PC-3 (cell line): ENCODE measurements at places on chromosomes 1 and 21. TPM values are rescaled to one million over a fixed set of nuclear protein-coding genes. Genes with fewer than 3 reads are reported as not detected.
A peak's percentile ranks its signal among the peaks of the same experiment; 100 is the strongest.

DNA sequence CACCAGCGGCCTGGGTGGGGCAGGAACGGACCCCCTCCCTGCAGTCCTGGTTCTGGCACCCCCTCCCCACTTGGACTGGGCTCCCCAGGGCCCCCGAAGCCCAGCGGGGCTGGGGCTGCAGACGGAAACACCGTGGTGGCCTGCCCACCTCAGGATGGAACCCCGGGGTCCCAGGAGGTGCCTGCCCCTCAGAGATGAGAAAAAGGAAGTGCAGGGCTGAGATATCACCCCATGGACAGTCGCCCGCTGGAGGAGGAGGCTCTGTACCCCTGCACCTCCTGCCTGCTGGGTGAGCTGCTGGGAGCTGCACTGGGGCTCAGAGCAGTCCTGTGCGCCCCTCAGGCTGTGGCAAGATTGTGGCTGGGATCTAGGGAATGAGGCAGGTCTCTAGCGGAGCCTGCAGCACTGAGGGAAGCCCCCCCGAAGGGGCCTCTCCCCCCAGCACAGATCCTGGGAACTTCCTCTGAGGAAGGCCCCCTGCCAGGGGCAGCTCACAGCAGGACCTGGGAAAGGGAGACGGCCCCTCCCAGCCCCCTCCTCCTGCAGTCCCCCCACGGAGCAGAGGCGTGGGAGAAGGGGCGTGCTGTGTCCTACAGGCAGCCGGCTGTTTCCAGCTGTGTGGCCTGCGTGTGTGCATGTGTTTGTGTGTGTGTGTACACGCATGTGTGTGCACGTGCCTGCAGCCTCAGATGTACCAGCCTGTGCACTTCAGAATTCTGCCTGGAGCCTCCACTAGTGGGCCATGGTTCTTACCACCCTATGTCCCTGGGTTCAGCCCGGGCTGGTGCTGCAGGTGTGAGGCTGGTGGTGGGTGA is 6.9 kb downstream of the AGRN start:
- DNase-seq: no peak

- DNase-seq: peak; percentile 62
These were observed 88.9 kb downstream of the CRB1 start for GRCh38 chr1:197356723-197357533.

DNA sequence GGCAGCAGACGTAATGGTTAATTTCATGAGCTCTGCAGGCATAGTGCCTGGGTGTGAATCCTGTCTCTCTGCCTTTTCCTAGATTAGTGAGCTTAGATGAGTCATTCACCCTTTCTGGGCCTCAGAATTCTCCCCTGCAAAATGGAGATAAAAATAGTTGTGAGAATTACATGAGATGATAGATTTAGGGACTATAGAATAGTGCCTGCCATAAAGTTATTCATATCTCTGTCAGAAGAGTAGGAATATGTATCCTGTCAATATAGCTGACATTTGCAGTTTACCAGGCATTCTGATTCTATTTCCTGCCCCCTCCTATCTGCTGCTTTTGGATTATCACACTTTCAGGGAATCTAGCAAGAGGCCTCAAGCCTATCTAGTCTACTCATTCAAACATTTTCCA is 112.0 kb downstream of the PDE4B start:
- DNase-seq: no peak

Gene SUSD4
- 1.3 and 5.2 TPM in 2 replicates for total RNA-seq

- DNase-seq: no peak
These were observed 31.1 kb downstream of the LHX8 start for GRCh38 chr1:75165264-75165663.

Gene KLHDC8A
- not detected in 2 replicates for total RNA-seq

DNA sequence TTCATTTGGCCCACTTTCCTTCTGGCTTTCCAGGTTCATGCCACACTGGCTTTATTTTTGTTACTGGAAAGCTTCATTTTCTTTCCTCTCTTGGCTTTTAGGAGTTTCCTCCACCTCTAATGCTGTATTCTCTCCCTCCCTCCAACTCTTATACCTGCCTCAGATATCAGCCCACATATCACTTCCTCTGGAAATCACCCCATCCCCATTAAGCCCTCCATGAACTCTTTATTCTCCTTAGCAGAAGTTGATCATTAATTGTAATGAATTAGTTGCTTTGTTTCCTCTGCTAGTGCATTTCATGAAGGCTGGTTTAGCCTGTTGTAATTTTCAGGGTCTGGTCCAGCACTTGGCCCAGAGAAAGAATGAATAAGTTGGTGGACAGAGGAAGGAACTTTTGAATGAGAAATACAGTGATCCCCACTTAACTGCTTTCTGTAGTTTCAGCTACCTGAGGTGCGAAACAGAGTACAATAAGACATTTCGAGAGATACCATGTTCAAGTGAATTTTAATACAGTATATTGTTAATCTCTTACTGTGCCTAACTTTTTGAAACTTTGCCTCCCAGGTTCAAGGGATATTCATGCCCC is 1.7 kb downstream of the SOAT1 start:
- DNase-seq: no peak

DNA sequence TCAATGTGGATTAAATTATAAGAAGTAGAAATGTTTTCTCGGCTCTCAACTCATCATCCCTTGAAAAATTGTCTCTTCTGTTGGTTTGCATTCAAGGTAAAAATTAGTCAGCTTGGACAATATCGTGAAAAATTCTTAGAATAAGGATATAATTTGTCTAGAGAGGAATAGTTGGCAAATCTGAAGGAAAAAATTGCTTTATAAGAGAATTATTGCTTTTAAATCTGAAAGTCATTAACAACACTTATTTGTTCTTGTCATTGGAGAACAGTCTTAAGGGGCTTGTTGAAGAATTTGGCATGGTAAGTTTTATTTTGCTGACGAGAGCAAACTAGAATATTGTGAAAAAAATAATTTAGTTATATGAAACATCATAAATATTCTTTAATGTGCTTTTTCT is 26.4 kb downstream of the ANGPTL1 start:
- DNase-seq: no peak

Gene C1orf185
- not detected in 2 replicates for total RNA-seq

Gene KCNJ9
- not detected in 2 replicates for total RNA-seq

GRCh38 chr1:221712198-221712684 is 29.6 kb downstream of the DUSP10 start:
- peak; percentile 71 for DNase-seq

DNA sequence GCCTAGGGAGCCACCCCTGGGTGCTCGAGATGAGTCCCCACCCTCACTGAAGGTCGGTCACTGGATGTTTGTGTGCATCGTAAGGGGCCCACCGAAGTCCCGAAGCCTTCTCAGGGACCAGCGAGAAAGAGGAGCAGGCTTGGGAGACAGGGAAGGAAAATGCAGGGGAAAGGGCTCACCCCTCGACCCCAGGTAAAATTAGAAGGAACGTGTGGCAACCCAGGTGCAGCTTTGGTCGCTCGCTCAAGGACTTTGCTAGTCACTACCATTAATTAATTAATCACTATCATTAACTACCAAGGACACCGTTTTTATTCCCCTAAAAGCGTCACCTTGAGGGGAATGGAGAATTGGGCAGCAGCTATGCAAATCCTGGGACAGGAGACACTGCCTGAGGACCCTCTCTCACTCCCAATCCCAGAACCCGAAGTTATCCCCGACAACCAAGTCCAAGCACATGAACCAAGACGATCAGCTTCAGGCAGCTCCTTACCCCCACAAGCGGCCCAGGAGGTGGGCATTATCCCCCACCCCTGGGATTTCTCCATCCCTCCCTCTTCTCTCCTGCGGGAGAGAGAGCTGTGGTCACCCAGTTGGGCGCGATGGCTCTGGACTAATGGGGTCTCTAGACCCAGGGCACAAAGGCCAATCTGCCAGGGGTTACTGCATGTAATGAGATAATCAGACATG is 4.2 kb upstream of the SIM2 start:
- no peak for DNase-seq

Gene ADAM30
- not detected in 2 replicates for total RNA-seq

DNA sequence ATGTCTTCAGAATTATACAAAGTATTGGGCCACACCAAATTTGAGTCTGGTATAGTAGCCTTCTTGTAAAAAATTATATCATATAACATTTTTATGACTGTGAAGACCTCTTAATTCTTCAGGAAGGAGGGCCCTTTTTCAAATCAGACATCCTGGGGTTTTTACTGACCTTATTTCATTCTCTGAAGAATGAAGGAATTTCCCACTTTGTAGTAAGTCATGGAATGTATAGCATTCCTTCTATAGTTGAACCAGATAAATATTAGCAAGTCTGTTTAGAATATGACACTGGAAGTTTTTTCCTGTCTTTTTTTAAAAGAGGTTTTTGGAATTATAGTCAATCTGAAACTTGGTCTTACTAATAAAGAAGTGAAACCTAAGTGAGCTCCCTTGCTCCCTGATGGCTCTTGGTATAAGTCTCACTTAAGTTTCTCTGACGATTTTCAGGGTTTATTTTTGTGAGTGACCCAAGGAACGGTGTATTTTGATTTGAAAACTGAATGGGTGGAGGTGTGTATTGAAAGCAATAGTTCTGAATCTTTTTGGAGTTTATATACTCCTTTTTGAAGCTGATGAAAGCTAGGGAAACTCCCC is 23.7 kb downstream of the SNX27 start:
- DNase-seq: no peak

DNA sequence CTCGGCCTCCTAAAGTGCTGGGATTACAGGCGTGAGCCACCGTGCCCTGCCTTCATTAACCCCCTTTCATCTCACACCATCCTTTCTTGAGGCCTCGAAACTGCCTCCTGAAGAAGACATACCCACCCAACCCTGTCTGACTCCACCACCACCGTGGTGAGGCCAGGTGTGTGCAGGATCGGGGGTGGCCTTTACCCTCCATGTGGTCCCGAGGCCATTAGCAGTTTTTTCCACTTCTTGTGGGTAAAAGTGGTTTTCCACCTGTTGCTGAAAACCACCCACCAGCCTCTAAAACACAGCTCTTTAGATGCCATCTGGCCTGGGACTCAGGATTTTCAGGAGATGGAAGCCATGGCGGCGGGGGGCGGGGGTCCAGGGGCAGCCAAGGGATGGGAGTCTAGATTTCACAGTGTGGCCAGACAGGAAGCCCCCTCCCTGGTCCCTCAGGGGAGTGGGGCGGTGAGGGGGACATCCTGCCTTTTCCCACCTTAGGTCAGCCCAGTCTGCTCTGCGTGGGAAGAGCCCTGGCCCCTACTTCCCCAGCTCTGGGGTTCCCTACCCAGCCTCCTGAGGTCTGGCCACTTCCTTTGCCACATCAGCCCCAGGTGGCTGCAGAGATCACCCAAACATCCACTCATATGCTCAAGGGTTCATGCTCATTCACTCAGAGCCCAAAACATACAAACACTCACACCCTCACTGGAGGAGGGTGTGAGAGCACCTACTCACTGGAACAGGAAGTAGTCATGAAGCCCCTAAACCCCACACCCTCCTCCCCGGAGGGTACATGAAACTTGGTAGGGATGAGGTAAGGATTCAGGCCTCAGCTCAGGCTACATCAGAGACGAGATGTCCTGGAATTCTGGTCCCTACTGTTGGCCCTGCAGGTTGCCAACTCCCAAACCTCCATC is 2.3 kb downstream of the FGR start:
- no peak for DNase-seq

Gene VASH2
- total RNA-seq: 4.7 TPM in 2 replicates

DNA sequence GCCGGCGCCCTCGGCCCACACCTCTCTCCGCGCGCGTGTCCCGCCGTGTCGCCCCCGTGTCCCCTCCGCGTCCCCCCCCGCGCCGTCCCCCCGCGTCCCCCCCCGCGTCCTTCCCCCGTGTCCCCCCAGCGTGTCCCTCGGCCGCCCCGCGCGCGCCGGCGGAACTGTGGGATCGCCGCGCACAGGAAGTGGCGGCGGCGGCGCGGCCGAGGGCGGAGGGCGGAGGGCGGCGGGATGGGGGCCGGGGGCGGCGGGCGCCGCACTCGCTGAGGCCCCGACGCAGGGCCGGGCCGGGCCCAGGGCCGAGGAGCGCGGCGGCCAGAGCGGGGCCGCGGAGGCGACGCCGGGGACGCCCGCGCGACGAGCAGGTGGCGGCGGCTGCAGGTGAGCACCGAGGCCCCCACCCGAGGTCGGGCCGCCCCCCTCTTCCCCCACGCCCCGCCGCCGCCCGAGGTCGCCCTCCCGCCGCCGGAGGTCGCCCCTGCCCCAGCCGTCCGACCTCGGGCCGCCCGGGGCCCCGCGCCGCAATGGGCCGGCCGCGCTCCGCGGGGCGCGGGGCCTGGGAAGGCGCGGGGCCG is at the start of gene AGPAT3:
Gene AGPAT3, plus strand, starts transcription at position 262 of the 578 bp plus-strand sequence. CDS start 94,459 bp downstream, outside the sequence.
- DNase-seq: peak; percentile 15

- DNase-seq: no peak
These were observed 54.8 kb downstream of the H3-3A start for GRCh38 chr1:226117330-226117729.

- peak; percentile 87 for DNase-seq
These were observed 75.2 kb downstream of the NTPCR start for GRCh38 chr1:233025567-233025966.

DNA sequence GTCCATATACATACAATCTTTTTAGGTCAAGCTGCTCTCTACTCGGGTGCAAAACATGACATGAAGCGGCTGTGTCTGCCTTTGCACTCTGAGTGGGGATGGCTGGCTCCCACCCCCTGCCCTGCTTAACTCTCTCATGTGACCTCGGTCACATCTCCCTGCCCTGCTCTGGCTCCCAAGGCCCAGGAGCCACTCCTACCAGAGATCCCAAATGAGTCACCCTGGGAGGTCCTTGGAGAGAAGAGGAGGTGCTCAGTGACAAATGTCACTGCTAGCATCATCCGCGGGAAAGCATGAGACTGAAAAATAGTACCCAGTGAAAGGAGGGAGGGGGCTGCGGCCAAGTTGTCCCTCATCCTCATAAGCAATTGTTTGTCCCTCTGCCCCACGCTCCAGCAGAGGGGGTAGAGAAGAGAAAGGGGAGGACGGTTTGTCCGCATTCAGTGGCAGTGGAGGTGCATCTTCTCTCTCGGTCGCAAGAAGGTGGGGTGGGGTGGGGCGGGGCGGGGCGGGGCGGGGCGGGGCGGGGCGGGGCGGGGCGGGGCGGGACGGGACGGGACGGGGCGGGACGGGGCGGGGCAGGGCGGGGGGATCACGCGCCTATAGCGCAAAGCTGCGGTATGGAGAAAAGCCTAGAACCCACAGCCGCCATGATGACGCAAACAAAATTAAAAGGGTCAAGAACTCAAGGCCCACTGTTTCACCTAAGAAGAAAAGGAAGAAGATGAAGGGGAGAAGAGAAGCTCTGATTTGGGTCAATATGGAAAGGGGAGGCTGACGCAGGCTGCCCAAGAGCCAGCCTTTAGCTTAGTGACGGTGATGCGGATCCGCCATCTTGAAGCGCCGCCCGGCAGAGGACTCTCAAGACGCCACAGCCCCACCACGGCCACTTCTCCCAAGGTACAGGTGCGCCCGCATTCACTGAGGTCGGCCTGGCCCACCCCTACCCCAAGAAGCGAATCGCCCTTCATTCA is 66.2 kb downstream of the CD46 start:
- DNase-seq: no peak

- DNase-seq: no peak
These were observed 55.8 kb downstream of the SUSD4 start for GRCh38 chr1:223308136-223308535.

DNA sequence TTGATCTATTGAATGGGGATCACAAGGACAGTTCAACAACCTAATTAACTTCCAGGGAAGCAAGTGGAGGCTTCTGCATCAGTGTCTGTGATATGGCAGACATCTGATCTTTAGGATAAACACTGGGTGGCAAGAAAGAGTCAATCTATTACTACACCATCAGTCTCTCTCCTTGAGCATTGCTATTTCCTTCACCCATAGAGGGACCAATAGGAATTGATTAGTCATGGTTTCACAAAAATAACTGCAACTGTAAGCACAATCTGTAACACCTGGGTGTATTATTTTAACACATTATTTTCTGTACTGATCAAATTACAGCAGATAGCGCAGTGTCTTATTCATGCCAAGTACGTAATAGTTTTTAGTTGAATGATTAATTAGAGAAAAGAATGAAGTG is 50.3 kb downstream of the USP24 start:
- no peak for DNase-seq

GRCh38 chr1:56533197-56533596 is 46.2 kb downstream of the PLPP3 start:
- DNase-seq: no peak

GRCh38 chr1:186618401-186619170 is 61.6 kb downstream of the PTGS2 start:
- peak; percentile 61 for DNase-seq
